ENCODE measurements at places on chromosomes 12 and 14.
A peak's percentile ranks its signal among the peaks of the same experiment; 100 is the strongest.

- DNase-seq: no peak
These were observed 1.1 kb downstream of the CNTN1 start for GRCh38 chr12:40693207-40693821.

- no peak for DNase-seq
These were observed 139.5 kb downstream of the SLC38A6 start for GRCh38 chr14:61120576-61120975.

- DNase-seq: peak; percentile 68
These were observed 30.5 kb upstream of the PLEKHG3 start for GRCh38 chr14:64673748-64674147.

DNA sequence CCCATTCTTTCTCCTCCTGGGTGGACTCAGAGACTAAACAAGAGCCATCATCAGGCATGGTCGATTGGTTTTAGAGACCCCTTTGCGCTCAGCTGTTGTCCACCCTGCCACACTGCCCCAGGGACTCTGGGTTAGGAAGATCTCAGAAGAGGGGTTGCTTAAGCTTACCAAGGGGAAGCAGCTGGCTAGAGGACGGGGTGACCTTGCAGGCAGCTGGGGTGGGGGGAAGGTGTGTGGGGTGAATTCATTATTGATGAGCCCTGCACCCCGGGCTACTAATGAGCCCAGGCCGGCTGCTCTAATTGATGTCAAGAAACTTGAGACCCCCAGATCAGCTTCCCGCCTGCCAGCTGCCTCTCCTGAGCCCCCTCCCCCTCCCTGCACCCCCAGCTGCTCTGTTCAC lies 8.7 kb upstream of the ZNF385A start:
- no peak for DNase-seq

DNA sequence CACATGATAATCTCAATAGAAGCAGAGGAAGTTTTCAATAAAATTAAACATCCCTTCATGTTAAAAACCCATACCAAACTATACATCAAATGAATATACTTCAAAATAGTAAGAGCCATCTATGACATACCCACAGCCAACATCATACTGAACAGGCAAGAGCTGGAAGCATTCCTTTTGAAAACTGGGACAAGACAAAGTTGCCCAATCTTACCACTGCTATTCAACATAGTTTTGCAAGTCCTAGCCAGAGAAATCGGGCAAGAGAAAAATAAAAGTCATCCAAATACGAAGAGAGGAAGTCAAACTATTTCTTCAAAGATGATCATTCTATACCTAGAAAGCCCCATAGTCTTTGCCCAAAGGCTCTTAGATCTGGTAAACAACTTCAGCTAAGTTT lies 454.7 kb upstream of the PRICKLE1 start:
- DNase-seq: no peak

- DNase-seq: no peak
These were observed 16.0 kb upstream of the PLEKHH1 start for GRCh38 chr14:67517083-67517482.

DNA sequence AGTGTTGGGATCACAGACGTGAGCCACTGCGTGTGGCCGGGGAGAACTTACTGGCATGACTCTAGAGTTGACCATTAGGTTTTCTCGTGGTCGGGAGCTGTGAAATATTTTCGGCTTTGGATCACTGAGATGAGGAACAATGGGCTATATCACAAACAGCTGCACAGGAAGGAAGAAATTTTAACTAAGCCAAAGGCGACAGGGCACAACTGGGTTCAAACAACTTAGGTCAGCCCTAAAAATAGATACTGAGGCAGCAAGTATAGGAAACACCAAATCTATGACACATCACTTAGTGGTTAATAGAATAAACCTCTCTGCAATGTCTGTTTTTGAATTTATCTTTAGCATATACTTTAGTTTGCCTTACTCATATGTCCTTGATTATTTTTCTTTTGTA lies 162.9 kb downstream of the LRIG3 start:
- no peak for DNase-seq

- DNase-seq: peak; percentile 61
These were observed 522 bp downstream of the TUBA1A start for GRCh38 chr12:49188201-49188915.

- no peak for DNase-seq
These were observed 9.8 kb downstream of the TTC9 start for GRCh38 chr14:70651522-70651921.

DNA sequence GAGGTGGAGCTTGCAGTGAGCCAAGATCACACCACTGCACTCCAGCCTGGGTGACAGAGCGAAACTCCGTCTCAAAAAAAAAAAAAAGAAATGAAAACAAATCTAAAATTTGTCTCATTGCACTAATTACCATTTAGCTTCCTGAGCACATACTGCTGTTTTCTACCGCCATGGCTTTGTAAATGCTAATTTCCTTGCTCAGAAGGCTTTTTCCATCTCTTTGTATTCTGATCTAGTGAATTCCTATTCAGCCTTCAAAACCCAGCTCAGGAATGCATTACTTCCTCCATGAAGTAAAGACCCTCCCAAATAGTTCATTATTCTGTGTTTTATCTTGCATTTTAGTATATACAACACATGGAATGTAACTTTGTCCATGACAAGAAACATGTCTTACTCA lies 33.6 kb downstream of the CEP83 start:
- DNase-seq: no peak

DNA sequence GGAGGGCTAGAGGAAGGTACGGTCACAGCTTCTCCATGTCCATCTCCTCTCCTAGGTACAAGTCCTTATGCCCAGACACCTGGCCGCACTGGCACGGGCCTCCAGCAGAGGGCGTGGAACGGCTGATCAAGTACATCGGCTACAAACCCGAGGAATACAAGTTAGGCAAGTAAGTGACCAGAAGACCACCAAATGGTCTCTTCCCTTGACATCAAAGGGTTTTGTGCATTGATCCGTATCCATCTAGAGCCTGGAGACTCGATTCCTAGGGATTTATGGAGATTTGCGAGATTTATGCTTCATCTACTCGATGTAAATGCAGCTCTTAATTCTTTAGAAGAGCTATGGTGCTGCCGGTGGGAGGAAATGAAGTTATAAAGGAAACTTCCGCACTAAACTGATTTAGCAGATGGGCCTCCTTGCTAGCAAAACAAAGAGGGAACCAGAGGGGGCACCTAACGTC lies 44.2 kb downstream of the KCTD10 start:
- DNase-seq: peak; percentile 85

Measured in MCF 10A (cell line).